Neural crest cell (in vitro differentiated cells): ENCODE measurements at places on chromosomes 5 and 9. TPM values are rescaled to one million over a fixed set of nuclear protein-coding genes. Genes with fewer than 3 reads are reported as not detected.

ZBED3 gene
- total RNA-seq: 12.1 and 12.2 TPM in 2 replicates

- H3K27me3 ChIP-seq: peaks cover 67% of the 10 kb centered on the region
- H3K4me1 ChIP-seq: peaks cover 14% of the 10 kb centered on the region
- H3K36me3 ChIP-seq: no peaks in the 10 kb centered on the region
- H3K27ac ChIP-seq: no peak overlapping the region
Measured at GRCh38 chr5:123104607-123105006, 15.6 kb downstream of the PRDM6 start.

- no peak overlapping the region for H3K27ac ChIP-seq
- H3K36me3 ChIP-seq: no peaks in the 10 kb centered on the region
- H3K4me1 ChIP-seq: peaks cover 7% of the 10 kb centered on the region
- no peak for DNase-seq
- no peak overlapping the region for H3K4me3 ChIP-seq
Measured at GRCh38 chr9:23232831-23233230, 593.2 kb downstream of the ELAVL2 start.

DNA sequence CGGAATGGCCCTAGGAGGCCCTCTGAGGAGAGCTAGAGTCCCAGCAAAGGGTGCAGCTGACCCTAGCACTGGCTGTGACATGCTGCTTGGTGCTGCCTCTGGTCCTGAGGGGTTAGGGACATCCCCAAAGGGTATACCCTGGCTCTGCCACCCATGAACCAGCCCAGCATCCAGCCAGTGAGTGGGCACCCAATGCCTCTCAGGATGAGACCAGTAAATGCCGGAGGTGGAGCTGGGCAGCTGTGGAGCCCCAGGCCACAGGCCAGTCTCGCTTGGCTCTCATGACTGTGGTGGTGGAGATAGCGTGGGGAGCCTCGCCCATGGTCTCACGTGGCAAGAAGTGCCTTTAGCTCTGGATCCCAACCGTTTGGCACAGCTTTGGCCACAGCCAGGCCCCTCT lies 3.7 kb upstream of the CEL start:
- no peaks in the 10 kb centered on the region for H3K36me3 ChIP-seq
- DNase-seq: no peak
- H3K4me1 ChIP-seq: peaks cover 22% of the 10 kb centered on the region

- H3K27me3 ChIP-seq: no peaks in the 10 kb centered on the region
- no peak for DNase-seq
- peaks cover 3% of the 10 kb centered on the region for H3K36me3 ChIP-seq
- peaks cover 35% of the 10 kb centered on the region for H3K4me1 ChIP-seq
- peak overlapping the region; percentile 93 for H3K27ac ChIP-seq
- H3K4me3 ChIP-seq: no peak overlapping the region
Measured at GRCh38 chr5:93580063-93580926, 724 bp downstream of the NR2F1-AS1 start.

- H3K36me3 ChIP-seq: no peaks in the 10 kb centered on the region
- DNase-seq: no peak
- H3K4me1 ChIP-seq: no peaks in the 10 kb centered on the region
- H3K27ac ChIP-seq: no peak overlapping the region
Measured at GRCh38 chr9:114732823-114733222, 50.8 kb upstream of the TEX48 start.

GRCh38 chr9:13552606-13553215 lies 273.2 kb upstream of the MPDZ start:
- no peak overlapping the region for H3K4me3 ChIP-seq
- H3K27ac ChIP-seq: no peak overlapping the region
- H3K27me3 ChIP-seq: no peaks in the 10 kb centered on the region
- H3K4me1 ChIP-seq: peaks cover 17% of the 10 kb centered on the region

TLR4 gene
- total RNA-seq: 1.3 and 2.2 TPM in 2 replicates

GRCh38 chr9:81113453-81114124 lies 575.8 kb downstream of the TLE1 start:
- no peaks in the 10 kb centered on the region for H3K36me3 ChIP-seq
- H3K27me3 ChIP-seq: no peaks in the 10 kb centered on the region
- no peak overlapping the region for H3K4me3 ChIP-seq

FRMD3 gene
- total RNA-seq: 1.4 and 2.3 TPM in 2 replicates

DNA sequence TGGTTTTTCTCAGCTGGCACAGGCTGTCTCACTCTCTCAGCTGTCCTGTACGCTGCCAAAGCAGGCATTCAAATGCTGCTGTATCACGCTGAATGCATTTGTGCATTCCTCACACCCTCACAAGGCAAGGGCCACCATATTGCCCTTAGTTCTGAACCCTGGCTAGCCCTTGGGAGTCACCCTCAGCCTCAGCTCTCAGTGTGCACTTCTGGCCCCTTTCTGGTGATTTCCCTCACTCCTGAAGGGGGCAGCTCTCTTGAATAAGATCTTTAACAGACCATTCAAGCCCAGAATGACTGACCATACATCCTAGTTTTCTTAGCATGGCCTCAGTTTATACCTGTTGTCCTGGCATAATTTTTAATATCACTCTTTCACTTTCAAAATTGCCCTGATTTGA lies 84.3 kb downstream of the HTR1A start:
- H3K27ac ChIP-seq: no peak overlapping the region
- no peaks in the 10 kb centered on the region for H3K27me3 ChIP-seq
- H3K4me3 ChIP-seq: no peak overlapping the region
- no peaks in the 10 kb centered on the region for H3K36me3 ChIP-seq
